ENCODE measurements at places on chromosomes 2 and 18. TPM values are rescaled to one million over a fixed set of nuclear protein-coding genes. Genes with fewer than 3 reads are reported as not detected.

- DNase-seq = no peak
These were observed 241.1 kb downstream of the SMAD2 start for GRCh38 chr18:47689371-47689770.

GRCh38 chr18:9876867-9877654 lies 8.7 kb upstream of the TXNDC2 start:
- DNase-seq = peak; percentile 57

DNA sequence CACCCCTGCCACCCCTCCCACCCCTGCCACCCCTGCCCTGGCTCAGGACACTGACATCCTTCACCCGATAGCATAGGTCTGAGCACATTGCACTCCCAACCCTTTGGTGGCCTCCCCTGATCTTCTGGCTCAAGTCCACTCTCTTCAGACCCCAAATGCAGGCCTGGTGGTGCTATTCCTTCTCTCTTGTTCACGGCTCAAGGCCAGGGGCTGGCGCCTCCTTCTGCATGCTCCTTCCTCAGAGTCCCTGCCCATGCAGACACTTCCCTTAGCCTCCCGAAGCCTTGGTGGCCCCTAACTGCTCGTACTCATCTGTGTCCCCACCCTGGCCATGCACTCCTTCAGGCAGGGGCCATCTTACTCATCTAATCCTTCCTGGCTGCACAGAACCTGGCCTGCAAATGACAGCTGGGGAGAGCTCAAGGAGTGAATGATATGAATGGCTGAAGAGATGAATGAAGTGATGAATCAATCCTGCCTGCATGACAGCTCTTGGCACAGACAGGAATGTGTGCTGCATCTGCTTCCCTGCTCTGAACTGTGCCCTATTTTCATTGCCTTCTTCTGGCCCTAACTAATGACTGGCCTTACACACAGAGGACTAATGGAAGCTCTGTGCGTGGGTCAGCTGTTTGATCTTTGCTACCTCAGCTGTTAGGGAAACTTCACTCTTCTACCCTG lies 290.8 kb downstream of the DYSF start:
- no peak for DNase-seq

GRCh38 chr2:12652723-12653122 lies 64.0 kb upstream of the TRIB2 start:
- DNase-seq = peak; percentile 26

DNA sequence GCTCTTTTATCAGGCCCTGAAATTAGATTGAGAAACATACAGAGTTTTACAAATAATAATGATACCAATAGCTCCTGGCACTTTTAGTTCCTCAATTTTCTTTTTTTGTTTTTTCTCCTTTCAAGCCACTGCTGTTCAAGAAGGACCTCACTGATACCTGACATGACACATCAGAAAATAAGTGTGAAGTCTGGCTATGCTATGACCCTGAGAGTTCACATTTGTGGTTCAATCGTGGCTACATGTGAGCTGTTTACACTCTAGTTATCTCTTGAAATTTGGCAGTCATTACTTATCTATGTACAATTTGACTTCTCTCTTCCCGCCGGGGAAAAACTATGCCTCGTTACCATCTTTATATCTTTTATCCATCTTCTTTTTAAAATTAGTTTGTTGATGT lies 686.5 kb downstream of the EPHA4 start:
- DNase-seq = no peak

- DNase-seq = no peak
These were observed 116.8 kb downstream of the L3MBTL4 start for GRCh38 chr18:6297875-6298274.

- DNase-seq = no peak
These were observed 70.1 kb downstream of the EPAS1 start for GRCh38 chr2:46367286-46367685.

DNA sequence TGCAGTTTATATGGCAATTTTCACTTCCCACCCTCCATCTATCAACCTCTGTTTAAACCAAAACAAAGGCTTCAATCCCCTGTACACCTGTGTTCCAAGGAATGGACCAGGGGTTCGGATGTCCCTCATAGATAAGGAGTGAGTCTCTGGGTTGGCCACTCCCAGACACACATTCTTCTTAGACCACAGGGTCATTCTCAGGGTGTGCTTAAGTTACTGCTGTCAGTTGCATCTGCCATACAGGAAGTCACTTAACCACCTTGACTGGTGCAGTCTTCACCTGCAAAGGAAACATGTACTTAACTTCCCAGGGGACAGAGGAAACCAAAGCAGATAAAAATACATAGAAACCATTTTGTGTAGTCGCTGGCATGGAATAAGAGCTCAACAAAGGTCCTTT lies 151.0 kb upstream of the NDUFV2 start:
- no peak for DNase-seq

- no peak for DNase-seq
These were observed 125.7 kb upstream of the LYPD6 start for GRCh38 chr2:149204686-149205085.

- no peak for DNase-seq
These were observed 10.5 kb upstream of the MTERF4 start for GRCh38 chr2:241112592-241112991.

DNA sequence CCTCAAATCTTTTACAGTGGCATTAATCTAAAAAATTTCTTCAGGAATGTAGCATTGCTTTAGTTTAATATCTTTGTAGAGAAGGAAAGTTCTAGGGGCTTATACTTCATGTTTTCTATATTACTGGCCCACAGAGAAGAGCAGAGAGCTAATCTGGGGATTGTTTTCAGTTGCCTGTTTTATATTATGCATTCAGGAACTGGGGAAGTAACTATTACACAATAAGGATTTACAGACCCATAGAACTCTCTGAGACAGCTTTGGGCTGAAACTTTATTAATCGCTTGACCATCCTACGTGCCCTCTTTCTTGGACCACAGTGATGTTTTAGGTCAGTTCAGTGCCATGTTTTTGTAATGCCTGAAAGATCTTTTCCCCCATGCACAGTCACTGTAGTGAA lies 29.9 kb downstream of the BIRC6 start:
- no peak for DNase-seq

- DNase-seq = no peak
These were observed 135.1 kb downstream of the NFATC1 start for GRCh38 chr18:79530821-79531220.

DNA sequence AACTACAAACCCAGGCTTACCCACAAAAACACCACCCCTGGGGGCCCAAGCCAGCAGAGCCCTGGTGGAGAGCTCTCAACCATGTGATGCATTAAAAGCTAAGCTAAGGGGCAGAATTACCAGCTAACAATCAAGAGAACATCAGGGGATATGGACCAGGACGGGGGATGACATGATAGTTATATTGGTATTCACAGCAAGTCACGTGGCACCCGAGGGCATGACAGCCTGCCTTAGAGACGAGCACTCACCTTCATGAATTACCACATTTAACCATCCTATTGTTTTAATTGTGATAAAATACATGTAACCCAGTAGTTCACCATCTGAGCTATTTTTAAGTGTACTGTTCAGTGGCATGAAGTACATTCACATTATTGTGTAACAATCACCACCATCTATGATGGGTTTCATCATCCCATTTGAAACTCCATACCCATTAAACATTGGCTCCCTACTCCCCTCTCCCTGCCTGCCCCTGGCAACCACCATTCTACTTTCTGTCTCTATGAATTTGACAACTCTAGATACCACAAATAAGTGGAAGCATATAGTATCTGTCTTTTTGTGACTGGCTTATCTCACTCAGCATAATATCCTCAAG lies 245.6 kb downstream of the ANAPC1 start:
- DNase-seq = no peak

GRCh38 chr2:74833418-74834233 lies at the start of gene HK2:
HK2 (plus strand) TSS chr2:74834127; CDS start chr2:74834581, 454 bp downstream.
- DNase-seq = peak; percentile 90

DNA sequence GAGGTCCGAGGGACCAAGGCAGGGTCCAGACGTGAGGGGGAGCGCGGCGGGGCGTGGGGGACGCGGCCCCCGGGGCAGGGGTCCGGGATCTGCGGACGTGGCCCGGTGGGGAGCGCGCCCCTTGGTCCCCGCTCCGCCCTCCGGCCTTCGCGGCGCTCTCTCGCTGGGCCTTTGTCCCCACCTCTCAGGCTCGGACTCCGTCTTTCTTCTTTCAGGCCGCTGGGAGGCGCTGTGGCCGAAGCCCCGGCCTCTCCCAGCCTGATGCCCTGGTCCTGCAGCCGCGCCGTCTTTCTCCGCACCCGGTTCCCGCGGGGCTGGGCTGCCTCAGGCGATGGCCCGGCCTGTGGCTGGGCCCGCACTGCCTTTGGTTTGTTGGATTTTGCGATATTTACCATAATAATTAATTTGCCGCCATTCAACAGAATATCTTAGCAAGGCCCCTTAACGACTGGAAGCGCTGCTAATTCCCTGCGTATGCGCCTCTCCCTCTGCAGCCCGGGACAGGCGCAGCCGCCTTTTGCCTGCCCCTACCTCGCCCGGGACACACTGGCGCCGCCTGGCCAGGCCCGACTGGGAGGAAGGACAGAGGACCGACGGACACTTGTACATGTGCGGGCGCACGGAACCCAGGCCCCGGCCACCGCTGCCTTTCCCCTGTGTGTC lies 10.8 kb downstream of the SIX3 start:
- DNase-seq = no peak

GRCh38 chr2:37625796-37626571 lies 45.5 kb downstream of the CDC42EP3 start:
- peak; percentile 44 for DNase-seq

DNA sequence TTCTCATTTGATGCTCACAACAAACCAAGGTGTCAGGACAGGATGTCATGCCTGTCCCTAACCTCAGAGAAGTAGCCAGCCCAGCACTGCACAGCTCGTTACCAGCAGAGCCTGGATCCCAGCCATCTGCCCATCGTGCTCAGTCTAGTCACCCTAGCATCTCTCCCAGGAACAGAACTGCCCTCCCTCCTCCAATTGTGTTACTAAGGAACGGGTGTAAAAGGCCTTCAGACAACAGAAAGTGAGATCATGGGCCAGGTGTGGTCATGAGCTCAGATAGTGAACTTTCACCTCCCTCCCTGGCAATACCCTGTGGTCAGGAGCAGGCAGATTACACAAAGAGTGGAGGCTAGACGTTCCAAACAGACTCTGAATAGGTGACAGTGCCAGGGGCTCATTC lies 111.8 kb upstream of the PPP1CB start:
- no peak for DNase-seq

DNA sequence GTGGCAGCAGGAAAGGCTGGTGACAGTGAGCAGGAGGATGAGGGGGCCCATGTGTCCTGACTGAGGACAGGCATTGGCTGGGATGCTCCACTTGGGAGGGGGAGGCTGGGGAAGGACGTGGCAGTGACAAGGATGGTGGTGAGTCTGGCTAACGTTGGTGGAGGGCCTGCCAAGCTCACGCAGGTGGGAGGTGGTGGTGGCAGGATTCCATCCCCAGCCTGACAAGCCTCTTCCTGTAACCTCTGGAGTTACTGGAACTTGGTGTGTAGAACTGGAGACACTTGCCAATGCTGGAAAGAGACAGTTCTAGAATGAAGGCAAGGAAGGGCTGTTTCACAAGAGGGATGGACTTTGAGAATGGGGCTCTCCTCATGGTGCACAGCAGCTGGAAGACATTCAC lies 8.2 kb downstream of the PROM2 start:
- DNase-seq = no peak

- DNase-seq = no peak
These were observed 434.7 kb upstream of the HS6ST1 start for GRCh38 chr2:128753321-128753720.

Gene KLF7
- 31.8 TPM for total RNA-seq

Gene CHST9
- 0.44 TPM for total RNA-seq

Gene DOK6
- 11.2 TPM for total RNA-seq

Gene ASTL
- total RNA-seq = not detected

Gene GPR39
- 0.29 TPM for total RNA-seq

Gene MC5R
- total RNA-seq = not detected

Gene AOX1
- total RNA-seq = 16.6 TPM

Gene MERTK
- total RNA-seq = 11.8 TPM

Gene C2orf66
- 0.18 TPM for total RNA-seq

Gene MYL12B
- 161 TPM for total RNA-seq

Measured in left cardiac atrium (tissue), 4 donors.